Adrenal gland (tissue), 19 donors: ENCODE measurements at places on chromosomes 7 and 10. TPM values are rescaled to one million over a fixed set of nuclear protein-coding genes. Genes with fewer than 3 reads are reported as not detected.

Gene TMEM273
- 2.5 TPM for polyA plus RNA-seq

Gene MYO1G
- 1.0 TPM for polyA plus RNA-seq

Gene ERLIN1
- 5.3 TPM for polyA plus RNA-seq

Gene EIF3A
- polyA plus RNA-seq = 26.0 TPM

Gene ACTR3C
- polyA plus RNA-seq = 16.9 TPM

Gene GJD4
- polyA plus RNA-seq = not detected

Gene CYP2C9
- not detected for polyA plus RNA-seq

Gene CPA5
- 0.24 TPM for polyA plus RNA-seq

Gene LRRC17
- polyA plus RNA-seq = 4.0 TPM

Gene CALML3
- polyA plus RNA-seq = not detected
